ENCODE measurements at places on chromosomes 5 and 9.

DNA sequence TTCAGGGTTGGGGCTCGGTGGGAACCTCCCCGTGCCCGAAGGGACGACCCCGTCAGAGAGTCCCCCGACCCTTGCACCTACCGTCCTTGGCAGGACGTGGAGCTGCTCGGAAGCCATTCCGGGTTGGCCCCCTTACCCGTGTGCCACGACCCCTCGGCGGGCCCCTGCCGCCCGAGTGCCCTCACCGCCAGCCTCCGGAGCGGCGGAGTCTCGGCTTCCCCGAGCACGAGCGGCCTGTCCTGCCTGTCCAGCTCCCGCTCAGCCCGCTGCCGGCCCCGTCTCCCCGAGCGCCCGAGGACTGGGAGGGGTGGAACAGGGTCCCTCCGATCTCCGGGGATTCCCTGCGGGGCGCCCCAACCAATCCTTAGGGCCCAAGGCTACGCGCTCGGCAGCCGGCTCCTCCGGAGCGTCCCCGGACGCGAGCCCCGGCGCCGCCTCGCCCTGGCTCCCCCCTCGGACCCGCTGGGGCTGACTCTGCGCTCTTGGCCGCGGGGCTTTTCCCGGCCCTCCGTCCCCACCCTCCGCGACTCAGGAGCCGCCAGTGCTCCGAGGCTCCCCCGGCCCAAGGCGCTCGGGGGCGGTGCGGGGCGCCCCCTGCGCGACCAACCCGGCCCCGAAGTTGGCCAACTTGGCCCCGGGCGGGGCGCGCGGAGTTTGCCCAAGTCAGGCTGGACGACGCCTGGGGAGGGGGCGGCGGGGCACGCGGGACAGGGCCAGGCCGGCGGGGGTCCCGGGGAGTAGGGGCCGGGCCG, 654 bp downstream of the ADAMTS2 start:
- DNase-seq = peak; percentile 27

DNA sequence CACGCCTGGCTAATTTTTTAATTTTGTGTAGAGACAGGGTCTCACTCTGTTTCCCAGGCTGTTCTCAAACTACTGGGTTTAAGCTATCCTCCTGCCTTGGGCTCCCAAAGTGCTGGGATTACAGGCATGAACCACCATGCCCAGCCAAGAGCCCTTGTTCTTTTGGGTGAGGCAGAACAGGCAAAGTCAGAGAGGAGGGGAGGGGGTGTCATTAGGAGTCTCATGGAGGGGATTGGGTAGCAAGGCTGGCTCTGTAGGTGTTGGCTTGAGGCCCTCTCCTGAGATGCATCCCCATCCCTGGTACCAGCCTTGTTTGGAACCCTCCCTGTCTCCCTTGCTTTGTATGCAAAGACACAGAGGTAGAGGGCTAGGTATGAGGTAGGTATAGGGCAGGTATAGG, 24.1 kb downstream of the GSN start:
- DNase-seq = no peak

GRCh38 chr9:3397766-3398165, 128.0 kb downstream of the RFX3 start:
- no peak for DNase-seq

DNA sequence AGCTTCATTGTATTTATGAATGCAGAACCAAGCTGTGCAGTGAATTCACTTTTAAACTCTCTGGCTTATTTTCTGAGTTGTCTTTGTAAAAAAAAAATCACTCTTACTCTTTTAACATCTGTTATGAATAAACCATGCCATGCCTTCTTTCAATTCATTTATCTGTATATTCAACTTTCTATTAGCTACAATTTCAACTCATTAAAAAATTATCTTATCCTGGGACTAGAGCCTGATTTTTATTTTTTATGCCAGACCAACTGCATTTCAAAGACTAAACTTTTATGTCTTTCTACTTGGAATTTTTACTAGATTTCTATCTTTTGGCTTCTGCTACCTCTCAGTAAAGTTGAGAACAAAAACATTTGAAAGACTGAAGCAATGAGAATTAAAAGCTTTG, 342.7 kb downstream of the DEPDC1B start:
- no peak for DNase-seq

- DNase-seq = no peak
These were observed 27.4 kb downstream of the PPP2R2B start for GRCh38 chr5:146851133-146851532.

DNA sequence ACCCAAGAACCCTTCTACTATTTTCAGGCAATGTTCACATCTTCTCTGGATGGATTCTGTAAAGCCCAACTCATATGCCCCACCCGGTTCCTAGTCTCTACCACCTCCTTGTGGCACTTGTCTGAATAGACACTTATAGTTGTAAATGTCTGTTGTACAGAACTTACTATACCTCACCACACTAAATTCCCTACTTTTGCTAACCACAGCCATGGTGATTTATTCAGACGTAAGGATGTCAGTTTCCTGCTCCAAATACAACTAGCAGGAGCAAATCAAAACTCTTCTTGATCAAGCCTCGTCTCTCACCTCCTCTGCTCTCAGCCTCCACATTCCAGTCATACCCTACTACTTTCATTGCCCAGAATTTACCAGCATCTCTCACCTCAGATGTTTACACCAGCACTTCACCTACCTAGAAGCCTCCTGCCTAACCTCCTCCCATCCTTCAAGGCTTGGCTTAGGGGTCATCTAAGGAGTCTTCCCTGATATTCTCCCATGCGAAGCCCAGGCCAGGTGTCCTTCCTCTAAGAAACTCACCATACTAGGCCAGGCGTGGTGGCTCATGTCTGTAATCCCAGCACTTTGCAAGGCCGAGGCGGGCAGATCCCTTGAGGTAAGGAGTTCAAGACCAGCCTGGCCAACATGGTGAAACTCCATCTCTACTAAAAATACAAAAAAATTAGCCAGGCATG, 75.5 kb downstream of the MAPKAP1 start:
- peak; percentile 60 for DNase-seq

DNA sequence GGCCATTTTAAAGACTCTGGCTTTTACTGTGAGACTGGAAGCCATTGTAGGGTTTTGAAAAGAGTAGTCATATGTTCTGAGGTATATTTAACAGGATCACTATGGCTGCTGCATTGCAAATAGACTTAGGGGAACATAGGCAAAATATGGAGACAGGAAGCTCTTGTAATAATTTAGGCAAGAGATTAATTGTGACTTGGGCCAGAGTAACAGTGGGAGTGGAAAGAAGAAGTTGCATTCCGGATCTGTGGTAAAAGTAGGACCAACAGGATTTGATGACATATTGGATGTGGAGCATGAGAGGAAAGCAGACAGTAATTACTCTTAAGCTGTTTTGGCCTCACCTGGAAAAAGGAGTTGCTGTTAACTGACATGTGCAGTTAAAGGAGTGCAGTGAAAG, 85.6 kb downstream of the SMIM15 start:
- no peak for DNase-seq

DNA sequence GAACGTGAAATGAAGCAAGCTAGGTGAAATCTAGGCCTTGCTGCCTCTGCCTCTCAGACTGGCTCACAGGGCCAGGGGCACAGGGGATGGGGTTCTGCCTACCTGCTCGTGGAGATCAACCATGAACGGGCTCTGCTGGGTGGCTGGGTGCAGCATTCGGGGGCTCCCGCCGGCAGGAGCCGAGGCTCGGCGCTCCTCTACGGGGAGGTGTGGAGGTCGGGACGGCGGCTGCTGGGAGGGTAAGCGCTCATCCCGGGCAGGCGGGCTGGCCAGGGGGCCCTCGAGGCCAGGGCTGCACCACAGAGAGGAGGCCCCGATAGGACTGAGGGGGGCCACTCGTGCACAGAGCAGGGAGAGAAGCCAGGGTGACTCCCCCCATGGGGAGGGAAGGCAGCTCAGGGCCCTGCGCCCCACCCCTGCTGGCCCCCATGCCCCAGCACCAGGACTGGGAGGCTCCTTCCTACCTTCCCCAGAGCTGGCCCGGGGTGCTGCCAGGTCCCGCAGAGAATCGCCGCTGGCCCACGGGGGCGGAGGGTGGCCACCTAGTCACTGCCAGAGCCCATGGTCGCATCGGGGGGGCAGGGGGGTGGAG, 5.2 kb downstream of the RNF44 start:
- DNase-seq = no peak

DNA sequence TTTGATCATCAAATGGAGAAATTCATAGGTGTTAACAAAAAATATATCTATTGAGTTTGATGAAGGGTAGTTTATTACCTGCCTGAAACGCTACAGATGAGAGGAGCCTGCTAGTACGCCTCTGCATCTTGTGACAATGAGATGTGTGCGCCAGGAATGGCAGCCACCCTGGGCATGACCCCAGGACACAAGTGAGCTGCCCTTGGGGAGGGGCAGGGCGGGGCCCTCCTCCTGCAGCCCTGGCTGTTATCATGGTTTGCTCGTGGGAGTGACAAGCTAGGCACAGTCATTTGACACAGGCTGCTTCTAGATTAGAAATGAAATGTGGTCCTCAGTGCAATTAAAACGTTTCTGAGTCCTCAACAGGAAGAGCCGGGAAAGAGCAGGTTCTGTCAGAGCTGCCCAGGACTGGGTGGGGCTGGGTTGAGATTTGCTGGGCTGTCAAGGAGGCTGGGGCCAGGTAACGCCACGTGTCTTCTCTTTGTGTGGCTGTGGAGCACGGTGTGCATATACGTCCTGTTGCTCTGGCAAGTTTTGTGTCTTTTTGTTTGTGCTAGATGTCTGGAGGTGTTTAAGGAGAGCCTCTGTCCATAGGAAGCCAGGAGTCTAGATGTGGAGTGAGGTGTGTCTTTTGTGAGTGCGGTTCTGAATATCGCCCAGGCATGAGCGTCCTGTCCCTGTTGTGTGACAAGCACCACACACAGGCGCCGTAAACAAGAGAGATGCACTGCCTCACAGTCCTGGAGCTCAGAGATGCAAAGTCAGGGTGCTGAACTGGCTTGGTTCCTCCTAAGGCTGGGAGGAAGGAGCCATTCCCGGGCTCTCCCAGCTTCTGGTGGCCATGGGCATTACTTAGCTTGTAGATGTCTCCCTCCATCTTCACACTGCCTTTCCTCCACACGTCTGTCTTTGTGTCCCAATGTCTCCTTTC, 129.0 kb upstream of the IRX4 start:
- DNase-seq = no peak

DNA sequence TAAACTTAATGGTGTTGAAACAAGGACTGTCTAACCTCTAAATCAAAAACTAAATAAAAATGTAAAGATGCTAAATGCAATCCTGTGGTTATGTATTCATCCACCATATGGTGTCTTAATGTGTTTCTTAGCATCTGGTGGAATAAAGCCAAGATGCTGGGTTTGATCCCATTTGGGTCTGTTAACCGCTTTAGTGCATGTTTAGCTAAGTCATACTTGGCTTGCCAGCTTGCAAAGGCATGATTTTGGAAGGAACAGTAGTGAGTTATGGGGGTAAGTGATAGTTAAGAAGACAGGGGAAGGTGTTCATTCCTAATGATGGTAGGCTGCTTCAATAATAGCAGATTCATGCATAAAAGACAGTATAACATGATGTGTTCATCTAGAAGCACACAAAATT, 139.0 kb upstream of the SLC27A6 start:
- DNase-seq = peak; percentile 68

GRCh38 chr5:180118391-180118791, 46.8 kb upstream of the RNF130 start:
- no peak for DNase-seq

- no peak for DNase-seq
These were observed 714.0 kb downstream of the SEMA5A start for GRCh38 chr5:8831854-8832253.

GRCh38 chr9:114849450-114849849, 43.6 kb upstream of the TNFSF15 start:
- DNase-seq = peak; percentile 87

DNA sequence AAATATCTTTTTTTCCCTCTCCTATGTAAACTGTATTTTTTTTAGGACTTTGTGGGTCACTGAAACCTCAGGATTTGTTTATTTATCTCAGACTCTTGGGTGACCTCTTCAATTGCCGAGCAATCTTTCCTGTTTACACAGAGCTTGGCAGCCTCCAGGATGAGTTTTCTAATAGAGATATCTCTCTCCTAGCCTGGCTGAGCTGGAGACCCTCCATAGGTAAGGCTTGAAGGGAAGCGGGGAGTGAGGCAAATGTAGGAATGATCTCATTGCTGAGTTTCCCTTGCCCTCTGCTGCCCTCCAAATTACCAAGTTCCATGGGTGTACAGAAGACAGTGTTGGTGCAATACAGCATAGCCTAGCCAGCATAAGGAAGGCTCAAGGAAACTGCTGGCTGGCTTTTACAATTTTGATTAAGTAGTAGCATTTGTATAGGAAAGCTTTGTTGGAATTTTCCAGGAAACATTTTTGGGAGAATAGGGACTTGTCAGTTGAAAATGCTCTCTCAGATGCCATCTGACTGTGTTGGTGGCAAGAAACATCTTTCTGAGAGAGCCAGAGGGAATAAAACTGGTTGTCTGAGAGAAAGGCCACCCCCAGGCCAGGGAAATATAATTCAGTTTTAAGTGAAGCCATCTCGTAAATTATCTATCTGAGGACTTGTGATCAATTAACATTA, 116.0 kb downstream of the NMUR2 start:
- DNase-seq = no peak

- DNase-seq = no peak
These were observed 605 bp downstream of the CHSY3 start for GRCh38 chr5:129904667-129905472.

DNA sequence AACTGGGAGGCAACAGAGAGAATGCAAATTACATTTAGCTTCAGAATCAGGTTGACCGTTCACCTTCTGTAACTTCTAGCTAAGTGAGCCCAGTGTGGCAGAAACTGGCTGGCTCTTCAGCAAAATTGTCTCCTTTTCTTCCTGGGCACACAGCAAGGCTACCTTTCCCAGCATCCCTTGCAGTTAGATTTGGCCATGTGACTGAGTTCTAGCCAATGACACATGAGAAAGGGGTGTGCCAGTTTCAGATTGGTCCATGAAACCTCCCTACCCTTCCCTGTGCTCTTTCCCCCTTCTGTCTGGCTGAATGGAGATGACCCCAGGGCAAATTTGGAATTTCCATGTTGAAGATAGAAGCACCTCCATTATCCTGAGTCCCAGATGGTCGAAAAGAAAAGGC, 72.5 kb upstream of the SMIM23 start:
- no peak for DNase-seq

- peak; percentile 99 for DNase-seq
These were observed 138.8 kb downstream of the GRIA1 start for GRCh38 chr5:153629027-153629895.

DNA sequence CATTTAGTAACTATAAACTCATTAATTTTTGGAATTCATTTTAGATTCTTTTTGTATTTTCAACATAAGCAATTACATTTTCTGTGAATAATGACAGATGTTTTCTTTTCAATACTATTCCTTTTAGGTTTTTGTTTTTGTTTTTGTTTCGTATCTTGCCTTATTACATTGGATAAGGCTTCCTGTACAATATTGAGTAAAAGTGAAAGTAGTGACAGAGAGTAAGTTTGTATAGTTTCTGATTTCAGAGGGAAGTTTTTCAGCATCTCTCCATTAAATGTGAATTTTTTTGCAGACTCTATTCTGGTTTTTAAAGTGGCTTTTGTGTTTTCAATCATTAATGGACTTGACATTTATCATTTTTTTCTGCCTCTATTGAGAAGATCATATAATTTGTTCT, 12.8 kb upstream of the CAMK4 start:
- DNase-seq = no peak

GRCh38 chr9:117697046-117697445, 7.2 kb upstream of the TLR4 start:
- DNase-seq = no peak
